Activated naive CD8-positive, alpha-beta T cell treated with anti-CD3 and anti-CD28 coated beads, Interleukin-2, amount 10 ng/mL, durations not matched to agents 7 days and 5 days (primary cell): ENCODE measurements at places on chromosomes 3 and 15. TPM values are rescaled to one million over a fixed set of nuclear protein-coding genes. Genes with fewer than 3 reads are reported as not detected.

GRCh38 chr3:64216274-64217147 is 8.8 kb downstream of the PRICKLE2 start:
- no peaks in the 10 kb centered on the region for H3K4me1 ChIP-seq
- no peak overlapping the region for H3K4me3 ChIP-seq
- no peaks in the 10 kb centered on the region for H3K36me3 ChIP-seq
- H3K27ac ChIP-seq: no peak overlapping the region
- no peaks in the 10 kb centered on the region for H3K27me3 ChIP-seq

The BDH1 gene
- 114 TPM for total RNA-seq

The AQR gene
- 35.3 TPM for total RNA-seq

DNA sequence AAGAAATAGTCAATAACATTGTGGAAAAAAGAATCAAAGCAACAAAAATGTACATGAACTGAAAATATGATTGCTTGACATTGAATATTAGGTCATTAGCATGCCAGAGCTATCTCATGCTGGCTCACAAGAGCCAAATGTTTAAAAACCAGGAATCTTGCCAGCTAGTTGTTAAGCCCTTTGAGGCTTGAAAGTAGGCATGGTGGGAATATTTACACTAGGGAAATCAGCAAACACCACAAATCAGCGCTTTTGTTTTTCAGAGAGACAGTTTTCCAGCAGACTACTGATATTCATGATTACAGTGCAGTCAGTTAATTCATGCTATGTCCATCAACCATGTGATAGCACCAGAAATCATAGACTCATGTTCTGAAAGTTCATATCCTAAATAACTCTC is 144.8 kb downstream of the ARPP21 start:
- H3K4me1 ChIP-seq: no peaks in the 10 kb centered on the region
- DNase-seq: no peak
- no peaks in the 10 kb centered on the region for H3K36me3 ChIP-seq
- H3K27ac ChIP-seq: no peak overlapping the region
- no peak overlapping the region for H3K4me3 ChIP-seq

The TSPAN3 gene
- total RNA-seq: 18.0 TPM

DNA sequence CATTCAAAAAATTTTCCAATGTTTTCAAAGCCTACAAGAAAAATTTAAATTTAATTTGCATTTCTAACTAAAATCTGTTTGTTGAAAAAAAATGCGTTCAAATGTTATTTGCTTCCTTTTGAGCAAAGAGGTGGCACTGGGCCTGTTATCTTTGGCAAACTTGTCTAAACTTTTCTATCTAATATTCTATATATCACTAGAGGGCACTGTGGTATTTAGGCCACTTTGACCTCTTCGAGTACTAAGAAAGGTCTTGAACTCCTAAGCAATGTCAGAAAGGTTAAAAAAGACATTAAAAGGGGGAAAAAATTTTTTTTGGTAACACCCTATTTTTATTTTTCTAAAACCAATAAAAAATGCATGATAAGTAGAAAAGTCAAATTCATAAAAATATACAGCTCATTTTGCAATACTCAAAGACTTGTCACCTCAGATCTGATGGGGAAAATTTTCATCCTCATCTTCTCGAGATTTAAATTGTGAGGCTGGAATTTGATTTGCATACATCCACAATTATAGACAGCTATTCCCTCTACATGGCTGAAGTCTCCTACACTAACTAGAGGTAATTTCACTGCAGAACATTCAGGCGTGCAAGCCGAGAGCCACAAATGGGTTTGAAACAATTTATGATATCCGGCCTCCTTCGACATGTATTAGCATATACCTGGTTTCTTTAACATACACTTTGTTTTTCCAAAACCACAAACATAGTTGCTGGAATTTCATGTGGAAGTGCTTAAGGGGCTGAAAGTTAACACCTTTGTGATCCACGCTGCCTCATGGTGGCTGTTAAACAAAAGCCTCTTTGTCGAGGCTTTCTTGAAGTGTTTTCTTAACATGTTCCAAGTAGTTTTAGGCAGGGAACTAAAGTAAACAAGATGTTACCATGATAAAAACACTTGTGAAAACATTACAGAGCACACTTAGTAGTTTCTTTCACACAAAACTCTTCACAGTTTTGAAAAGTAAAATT is 576.4 kb downstream of the FOXP1 start:
- peaks cover 47% of the 10 kb centered on the region for H3K4me1 ChIP-seq
- no peak overlapping the region for H3K4me3 ChIP-seq

GRCh38 chr3:114649331-114649730 is 355.5 kb downstream of the TIGIT start:
- H3K4me3 ChIP-seq: no peak overlapping the region
- peaks cover 2% of the 10 kb centered on the region for H3K4me1 ChIP-seq
- no peaks in the 10 kb centered on the region for H3K27me3 ChIP-seq
- no peak for DNase-seq
- no peak overlapping the region for H3K27ac ChIP-seq

The SPINK8 gene
- not detected for total RNA-seq

The TRAK1 gene
- 32.7 TPM for total RNA-seq

DNA sequence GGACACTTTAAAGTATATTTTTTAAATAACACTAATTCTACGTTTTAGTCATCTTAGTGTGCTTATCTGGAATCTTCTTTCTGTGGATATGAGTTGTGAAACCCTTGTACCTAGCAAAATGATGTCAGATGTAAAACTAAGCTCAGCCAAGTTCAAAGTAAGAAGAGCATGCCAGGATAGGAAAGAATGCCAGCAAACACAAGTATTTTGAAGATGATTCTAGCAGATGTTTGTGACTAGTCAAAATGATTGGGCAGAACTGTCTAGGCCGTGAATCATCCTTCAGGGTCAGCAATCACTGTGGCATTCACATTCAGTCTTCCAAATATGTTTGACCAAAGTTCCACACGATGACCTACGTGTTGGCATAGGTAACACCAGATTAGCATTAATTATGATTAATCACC is 5.4 kb upstream of the PLOD2 start:
- DNase-seq: no peak
- no peak overlapping the region for H3K4me3 ChIP-seq
- no peak overlapping the region for H3K27ac ChIP-seq
- H3K27me3 ChIP-seq: peaks cover 24% of the 10 kb centered on the region
